Chondrocyte (in vitro differentiated cells): ENCODE measurements at places on chromosomes 1 and 21.

GRCh38 chr1:151547119-151547899, 7.2 kb downstream of the TUFT1 start:
- no peak for DNase-seq

GRCh38 chr1:6086762-6087376, 41.2 kb downstream of the KCNAB2 start:
- DNase-seq, result no peak

DNA sequence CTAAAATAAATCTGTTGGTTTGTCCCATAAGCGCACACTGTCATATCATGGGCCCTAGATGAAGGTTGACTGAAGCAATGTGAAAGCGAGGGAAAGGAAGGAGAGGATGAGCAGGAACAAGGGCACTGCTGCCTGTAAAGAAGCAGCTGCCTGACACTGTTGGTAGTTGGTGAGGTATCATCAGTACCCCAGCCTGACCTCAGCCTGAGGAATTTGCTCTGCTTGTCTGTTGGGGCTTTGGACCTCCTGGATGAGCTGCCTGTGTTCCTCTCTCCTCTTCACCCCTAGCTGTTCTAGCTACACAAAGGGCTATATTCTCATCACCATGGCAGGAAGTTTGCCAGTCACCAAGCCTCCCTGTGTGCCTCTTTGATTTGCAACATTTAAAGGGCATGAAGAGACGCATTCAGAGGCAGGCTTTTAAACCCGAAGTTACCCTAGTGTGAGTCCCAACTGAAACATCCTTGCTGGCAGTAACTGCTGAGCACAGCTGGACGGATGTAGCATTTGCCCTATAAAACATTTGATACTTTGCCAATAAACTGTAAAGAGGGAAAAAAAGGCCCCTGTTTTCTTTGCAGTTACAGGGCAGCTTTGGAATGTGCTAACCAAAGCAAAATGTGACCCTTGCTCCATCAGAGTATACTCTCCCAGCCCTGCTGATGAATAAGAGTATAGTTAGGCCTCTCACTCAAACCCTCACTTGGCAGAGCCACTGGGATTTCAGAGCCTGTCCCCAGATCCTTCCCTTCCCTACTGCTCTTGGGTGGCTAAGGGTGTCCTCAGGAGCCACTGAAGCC, 22.2 kb upstream of the SPATA6 start:
- DNase-seq, result no peak

DNA sequence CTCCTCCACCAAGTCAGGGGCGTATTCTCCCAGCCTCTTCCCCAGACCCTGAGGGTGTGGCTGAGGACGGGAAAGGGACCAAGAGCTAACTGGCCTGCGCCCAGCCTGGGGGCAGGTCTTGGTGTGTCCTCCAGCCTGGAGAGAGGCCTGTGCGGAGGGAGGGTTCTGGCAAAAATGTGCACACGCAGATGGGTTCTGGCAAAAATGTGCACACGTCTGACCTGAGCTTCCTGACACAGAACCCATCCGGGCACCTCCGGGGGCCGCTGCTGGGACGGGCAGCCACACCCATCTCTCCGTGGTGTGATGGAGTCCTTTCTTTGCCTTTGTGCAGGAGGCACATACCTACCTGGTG, 23.1 kb upstream of the PKP1 start:
- DNase-seq, result no peak
